ENCODE measurements at places on chromosomes 7 and 10. TPM values are rescaled to one million over a fixed set of nuclear protein-coding genes. Genes with fewer than 3 reads are reported as not detected.

ITGA8 gene
- 0.05 TPM for total RNA-seq

ENO4 gene
- total RNA-seq: 0.35 TPM

ANXA8 gene
- total RNA-seq: 0.30 TPM

FOXP2 gene
- 1.9 TPM for total RNA-seq

NXPH1 gene
- not detected for total RNA-seq

Measured in renal cortical epithelial cell (primary cell).